ENCODE measurements at places on chromosomes 12 and 14. TPM values are rescaled to one million over a fixed set of nuclear protein-coding genes. Genes with fewer than 3 reads are reported as not detected.
A peak's percentile ranks its signal among the peaks of the same experiment; 100 is the strongest.

KRT78 gene
- total RNA-seq, result not detected

ERP29 gene
- total RNA-seq, result 61.7 TPM

CLEC9A gene
- not detected for total RNA-seq

- DNase-seq, result no peak
Observed at GRCh38 chr12:64814432-64814831, 10.0 kb upstream of the TBC1D30 start.

- DNase-seq, result no peak
Observed at GRCh38 chr12:38279756-38280155, 36.8 kb upstream of the ALG10B start.

DNA sequence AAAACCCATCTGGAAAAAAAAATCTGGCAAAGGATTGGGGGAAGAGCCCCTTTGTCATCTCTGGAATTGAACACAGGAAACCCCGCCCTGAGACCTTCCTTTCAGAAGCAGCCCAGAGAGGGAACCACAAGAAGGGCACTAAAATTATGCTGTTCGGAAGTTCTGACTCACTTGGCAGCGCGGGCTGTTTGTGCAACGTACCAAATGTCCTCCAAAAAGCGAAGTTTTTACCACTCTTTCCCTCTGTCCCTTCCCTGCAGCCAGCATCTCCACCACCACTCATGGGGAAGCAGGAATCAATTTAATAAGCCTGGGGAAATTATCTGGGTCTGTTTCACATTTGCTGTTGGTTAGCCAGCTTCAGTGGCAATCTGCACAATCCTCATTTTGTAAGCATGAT is 3.2 kb upstream of the SYNE3 start:
- DNase-seq, result peak; percentile 83

DNA sequence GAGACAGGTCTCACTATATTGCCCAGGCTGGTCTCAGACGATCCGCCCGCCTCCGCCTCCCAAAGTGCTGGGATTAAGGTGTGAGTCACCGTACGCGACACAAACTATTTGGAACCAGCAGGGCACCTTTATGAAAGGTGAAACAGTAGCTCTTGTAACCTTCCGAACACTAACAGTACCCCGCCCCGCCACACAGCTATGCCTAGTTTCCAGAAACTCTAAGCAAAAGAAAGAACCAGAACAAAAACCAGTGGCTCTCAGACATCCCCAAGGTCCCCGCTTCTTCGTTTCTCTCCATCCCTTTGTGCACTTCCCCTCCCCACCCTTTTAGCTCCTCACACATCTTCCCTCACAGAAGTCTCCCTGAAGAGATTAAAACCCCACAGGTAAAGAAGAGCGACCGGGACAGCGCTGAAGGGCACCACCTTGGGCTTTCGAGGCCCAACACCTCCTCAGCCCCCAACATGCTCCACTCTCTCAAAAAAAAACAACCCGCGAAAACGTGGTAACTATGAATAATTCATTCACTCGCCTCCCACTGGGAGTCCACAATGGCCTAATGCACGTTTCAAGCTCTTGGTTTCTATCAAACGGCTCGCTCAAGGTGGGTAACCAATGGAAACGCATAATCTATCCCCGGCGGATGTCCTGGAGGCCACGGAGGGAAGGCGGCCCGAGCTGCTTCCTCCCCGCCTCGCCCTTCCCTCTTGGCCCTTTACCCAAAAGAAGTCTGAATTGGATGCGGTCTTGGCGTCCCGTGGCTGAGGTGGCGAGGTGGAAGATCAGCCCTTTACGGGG is 877 bp downstream of the BAG5 start:
- no peak for DNase-seq

GRCh38 chr12:22016982-22017381 is 29.0 kb upstream of the CMAS start:
- no peak for DNase-seq

GRCh38 chr12:66674495-66675122 is 4.3 kb downstream of the GRIP1 start:
- DNase-seq, result no peak

DNA sequence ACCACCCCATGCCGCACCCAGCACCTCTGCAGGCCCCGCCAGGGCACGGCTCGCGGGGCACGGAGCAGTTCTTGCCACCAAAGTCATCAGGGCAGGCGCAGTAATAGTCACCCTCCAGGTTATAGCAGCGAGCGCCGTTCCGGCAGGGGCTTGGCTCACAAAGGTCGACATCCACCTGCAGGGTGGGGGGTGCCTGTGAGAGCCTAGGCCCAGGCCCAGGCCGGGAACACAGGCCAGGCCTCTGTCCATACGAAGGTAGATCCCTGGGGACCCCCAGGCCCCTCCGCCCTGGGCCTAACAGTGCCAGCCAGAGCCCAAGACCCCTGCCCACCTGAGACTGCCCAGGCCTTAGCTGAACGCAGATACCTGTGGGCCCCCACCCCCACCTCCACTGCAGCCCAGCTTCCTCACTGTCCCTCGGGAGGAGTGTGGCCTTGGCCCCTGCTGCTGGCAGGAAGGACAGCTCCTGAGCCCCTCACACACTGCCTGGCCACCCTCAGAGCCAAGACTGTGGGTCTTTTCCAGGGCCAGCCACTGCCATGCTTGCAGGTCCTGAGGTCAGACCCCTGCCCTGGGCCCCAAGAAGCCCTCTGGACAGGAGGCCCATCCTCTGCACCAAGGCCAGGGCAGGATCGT is 19.3 kb downstream of the JAG2 start:
- no peak for DNase-seq

DNA sequence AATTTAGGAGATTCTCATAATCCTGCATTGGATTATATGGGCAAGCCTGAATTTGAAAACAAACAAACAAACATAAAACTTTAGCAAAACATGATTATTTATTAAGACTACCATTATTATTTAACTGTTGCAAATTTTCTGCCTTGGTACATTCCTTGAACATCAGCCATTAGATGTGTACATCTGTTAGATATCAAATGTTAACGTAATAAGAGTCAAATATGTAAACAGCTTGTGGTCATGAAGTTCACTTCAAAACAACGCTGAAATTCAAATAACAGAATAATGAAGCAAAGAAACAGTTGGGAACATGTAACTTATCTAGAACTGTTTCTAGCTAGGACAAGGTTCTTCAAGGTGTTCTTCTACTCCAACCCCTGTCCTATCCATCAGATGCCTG is 14.3 kb upstream of the TMX1 start:
- no peak for DNase-seq

DNA sequence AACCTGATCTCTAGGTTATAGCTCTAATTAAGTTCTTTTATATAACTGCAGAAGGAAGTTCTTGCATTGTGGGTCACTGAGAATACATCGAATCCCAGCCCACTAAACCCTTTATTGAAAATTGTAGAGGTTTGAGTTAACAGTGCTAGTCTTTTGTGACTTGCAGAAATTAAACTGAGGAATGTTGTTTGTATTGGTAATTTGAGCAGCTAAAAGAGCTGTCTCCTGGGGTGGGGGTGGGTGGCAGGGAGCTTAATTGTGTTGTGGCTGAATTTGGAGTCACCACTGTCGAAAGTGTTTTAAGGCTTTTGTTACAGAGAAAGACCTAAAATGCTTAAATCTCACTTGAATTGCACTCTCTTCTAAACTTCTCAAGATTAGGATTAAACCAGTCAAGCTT is 3.2 kb upstream of the COX8C start:
- DNase-seq, result no peak

DNA sequence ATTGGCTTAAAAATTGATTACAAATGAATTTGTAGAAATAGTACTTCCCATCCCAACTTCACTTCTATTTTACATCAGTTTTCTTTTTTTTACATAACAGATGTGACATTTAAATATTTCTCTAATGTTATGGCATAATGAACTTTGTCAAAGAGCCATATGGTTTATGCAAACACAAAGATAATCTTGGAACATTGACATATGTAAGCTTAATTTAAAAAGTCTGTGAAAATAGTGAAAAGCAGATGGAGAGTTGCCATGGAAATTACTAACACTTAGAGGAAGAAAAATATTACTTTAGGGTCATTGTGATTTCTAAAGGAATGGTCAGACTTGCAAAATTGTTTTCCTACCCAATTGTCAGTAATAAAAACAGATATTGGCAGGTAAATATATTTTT is 232.4 kb downstream of the AEBP2 start:
- no peak for DNase-seq

- DNase-seq, result no peak
Observed at GRCh38 chr12:94100211-94100627, 48.2 kb upstream of the PLXNC1 start.

DNA sequence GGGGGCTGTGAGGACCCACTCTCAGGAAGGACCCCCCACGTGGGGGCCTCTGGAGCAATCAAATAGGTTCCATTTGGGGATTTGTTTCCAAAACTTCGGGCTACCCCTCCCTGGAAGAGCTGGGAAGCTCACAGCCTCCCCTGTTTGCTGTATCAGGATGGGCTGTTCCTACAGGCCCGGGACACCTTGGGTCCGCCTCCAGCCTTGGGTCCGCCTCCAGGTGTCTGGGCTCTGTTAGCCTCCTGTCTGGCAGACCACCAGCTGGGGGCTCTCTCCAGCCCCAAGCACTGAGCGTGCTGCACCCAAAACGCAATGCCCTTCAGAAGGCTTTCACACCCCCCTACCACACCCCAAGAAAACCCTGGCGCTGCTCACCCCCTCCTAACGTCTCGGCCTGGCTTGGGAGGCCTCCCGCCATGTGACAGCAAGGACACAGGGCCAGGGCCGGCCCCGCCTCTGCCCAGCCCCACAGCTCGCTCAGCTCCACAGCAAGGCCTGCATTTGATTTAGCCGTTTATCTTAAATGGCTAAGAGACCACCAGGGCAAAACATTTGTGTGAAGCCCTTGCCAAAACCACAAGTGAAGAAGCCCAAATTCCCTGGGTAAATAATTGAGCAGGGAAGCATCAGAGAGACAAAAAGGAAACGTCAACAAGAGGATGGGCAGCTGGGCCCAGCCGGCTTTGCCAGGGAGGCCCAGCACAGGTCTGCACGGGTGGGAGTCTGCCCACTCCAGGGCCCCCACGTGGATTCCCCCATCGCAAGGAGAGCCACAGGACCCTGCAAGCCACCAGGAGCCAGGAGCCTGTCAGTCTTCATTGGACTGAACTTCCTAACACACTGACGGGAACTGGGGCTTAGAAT is 39.9 kb downstream of the BCL11B start:
- DNase-seq, result no peak

DNA sequence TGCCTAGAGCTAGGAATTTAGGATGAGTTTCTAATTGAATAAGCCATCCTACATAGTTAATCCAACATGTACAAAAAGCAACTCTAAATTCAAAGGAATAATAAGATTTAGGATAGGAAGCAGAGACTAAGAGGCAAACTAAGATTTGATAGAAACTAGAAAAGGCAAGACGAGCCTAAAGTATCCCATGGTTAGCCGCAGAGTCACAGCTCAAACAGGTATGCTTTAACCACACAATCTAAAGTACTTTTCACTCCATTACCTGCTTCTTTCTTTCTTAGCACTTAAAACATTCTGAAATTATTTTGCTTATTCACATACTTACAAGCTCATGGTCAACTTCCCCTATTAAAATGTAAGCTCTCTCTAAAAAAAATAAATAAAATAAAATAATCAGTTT is 51.8 kb downstream of the OTOGL start:
- no peak for DNase-seq

DNA sequence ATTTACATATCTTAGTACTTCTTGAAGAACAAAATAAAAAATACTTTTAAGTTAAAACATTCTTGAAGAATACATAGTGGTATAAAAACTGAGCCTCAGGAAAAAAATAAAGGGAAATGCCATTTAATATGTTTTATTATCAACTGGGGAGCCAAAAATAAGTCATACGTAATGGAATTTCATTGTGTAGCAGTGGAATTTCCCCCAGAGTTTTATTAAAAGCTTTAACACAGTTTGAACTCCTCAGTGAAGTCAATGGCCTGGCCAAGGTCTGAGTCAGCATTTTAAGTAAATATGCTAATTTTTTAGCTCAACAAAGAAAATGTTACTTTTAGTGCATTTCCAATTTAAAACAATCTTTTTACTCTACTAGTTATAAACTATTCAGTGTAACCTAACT is 350.1 kb upstream of the ATP2B1 start:
- DNase-seq, result no peak

GRCh38 chr14:101950100-101950499 is 14.3 kb upstream of the DYNC1H1 start:
- no peak for DNase-seq
